NCI-H82 (cell line): ENCODE measurements at places on chromosomes 1 and 21.

- DNase-seq, result no peak
Measured at GRCh38 chr1:38476850-38477178, 382.8 kb downstream of the RRAGC start.

- no peak for DNase-seq
Measured at GRCh38 chr21:46356005-46356338, 32.0 kb downstream of the PCNT start.

DNA sequence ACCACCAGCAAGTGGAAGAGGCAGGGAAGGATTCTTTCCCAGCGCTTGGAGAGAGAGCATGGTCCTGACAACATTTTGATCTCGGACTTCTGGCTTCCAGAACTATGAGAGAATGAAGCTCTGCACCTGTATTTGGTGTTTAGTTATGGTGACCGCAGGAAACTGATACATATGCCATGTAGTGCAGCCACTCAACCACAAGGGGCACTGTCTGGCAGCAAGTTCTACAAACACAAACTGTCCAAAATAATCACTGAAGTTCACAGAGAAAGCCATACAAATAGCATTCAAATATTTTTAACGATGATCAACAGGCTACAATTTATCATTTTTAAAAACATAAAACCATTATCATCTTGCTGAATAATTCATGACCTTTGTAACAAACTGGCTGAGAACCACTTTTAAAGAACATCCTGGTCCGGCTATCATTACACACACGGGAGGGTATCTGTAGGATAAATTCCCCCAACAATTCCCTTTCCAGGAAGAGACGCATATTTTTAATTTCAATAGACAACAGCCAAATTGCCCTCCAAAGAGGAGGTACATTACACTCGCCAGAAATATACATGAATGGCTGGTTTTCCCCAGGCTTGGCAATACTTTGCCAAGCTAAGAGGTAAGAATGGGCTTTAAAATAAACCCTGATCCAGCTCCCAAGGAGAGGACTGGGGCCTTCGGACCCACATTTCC, 9.2 kb upstream of the CBR3 start:
- peak; percentile 66 for DNase-seq

GRCh38 chr1:107653765-107654164, 311.2 kb downstream of the VAV3 start:
- DNase-seq, result no peak

DNA sequence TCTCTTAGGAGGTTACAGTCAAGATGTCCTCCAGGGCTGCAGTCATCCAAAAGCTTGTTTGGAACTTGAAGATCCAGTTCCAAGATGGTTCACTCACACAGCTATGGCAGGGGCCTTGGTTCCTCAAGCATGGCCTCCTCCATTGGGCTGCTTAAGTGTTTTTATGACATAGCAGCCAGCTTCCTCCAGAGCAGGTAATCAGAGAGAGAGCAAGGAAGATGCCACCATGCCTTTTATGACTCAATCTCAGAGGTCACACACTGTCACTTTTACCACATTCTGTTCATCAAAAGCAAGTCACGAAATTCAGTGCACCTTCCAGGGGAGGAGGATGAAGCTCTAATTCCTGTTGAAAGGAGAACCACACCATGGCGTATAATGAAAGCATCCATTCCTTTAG, 17.1 kb downstream of the ELAPOR1 start:
- no peak for DNase-seq

DNA sequence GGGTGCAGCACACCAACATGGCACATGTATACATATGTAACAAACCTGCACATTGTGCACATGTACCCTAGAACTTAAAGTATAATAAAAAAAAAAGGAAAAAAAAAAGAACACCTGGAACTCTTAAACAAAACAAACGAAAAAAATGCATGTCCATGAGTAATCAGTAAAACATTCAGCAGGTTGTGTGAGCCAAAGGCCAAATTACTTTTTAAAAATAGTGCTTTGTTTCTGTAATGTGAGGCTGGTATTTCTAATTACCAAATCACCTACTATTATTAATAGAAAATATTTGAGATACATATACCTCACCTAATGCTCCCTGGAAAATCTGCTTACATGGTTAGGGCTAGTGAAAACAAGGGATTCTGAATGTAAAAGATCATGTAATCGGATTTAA, 294.4 kb upstream of the NR5A2 start:
- no peak for DNase-seq

DNA sequence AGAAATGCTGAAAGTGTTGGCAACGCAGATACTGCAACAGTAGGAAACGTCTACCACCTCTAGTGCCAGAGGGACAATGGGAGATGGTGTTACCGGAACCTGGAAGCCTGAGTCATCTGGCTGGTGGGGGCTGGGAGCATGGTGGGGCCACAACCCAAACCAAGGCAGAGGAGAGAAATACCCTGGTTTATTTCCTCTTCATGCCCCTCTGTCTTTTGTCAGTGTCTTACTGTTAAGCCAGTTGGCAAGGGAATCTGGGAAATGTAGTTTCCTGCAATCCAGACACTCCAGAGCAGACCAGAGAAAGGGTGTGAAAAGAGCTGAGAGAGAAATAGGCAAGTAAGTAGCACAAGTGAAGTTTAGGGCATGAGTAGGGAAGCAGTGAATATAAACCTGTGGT, 14.8 kb downstream of the DNTTIP2 start:
- no peak for DNase-seq

GRCh38 chr1:244060686-244061085, 9.6 kb downstream of the ZBTB18 start:
- peak; percentile 24 for DNase-seq

DNA sequence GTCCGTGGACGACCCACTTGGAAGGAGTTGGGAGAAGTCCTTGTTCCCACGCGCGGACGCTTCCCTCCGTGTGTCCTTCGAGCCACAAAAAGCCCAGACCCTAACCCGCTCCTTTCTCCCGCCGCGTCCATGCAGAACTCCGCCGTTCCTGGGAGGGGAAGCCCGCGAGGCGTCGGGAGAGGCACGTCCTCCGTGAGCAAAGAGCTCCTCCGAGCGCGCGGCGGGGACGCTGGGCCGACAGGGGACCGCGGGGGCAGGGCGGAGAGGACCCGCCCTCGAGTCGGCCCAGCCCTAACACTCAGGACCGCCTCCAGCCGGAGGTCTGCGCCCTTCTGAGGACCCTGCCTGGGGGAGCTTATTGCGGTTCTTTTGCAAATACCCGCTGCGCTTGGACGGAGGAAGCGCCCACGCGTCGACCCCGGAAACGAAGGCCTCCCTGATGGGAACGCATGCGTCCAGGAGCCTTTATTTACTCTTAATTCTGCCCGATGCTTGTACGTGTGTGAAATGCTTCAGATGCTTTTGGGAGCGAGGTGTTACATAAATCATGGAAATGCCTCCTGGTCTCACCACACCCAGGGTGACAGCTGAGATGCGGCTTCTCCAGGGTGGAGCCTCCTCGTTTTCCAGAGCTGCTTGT, 32.4 kb downstream of the PRMT2 start:
- peak; percentile 74 for DNase-seq

- DNase-seq, result no peak
Measured at GRCh38 chr1:53927376-53927881, 18.1 kb downstream of the IFT25 start.

DNA sequence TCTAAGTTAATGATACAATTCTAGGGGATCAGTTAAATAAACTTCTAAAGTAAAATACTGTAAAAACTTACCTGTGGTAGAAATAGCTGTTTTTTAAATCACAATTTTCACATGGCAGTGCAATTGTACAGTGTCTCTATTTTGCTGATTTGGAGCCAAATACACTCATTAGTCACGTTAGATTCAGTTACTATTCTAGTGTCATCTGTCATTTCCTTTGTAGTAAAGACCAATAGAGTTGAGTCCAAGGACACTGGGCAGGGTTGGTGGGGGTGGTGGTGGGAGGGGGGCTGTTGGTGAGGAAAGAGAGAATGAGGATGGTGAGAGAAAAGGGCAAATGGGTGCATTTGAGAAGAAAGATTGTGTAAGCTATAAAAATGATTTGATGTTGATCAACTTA, 33.6 kb downstream of the CD55 start:
- no peak for DNase-seq

DNA sequence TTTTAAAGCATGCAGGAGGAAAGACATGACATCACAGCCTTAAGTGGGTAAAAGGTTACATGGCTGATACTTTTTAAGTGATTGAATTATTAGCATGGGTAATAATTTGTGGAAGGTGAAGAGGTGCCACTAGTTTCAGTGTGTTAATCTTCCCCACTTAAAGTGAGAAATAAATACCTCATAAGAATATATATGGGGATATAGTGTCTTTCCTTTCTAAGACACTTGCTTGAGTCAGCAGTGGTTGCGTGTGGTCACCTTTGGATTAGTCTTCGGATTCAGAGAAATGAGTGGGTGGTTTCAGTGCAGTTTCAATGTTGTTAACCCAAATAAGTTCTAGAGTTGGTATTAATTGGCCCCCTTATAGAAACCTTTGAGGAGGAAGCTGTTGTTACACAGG, 94.1 kb downstream of the ADGRL2 start:
- no peak for DNase-seq

- no peak for DNase-seq
Measured at GRCh38 chr1:3638676-3639075, 11.2 kb downstream of the WRAP73 start.

DNA sequence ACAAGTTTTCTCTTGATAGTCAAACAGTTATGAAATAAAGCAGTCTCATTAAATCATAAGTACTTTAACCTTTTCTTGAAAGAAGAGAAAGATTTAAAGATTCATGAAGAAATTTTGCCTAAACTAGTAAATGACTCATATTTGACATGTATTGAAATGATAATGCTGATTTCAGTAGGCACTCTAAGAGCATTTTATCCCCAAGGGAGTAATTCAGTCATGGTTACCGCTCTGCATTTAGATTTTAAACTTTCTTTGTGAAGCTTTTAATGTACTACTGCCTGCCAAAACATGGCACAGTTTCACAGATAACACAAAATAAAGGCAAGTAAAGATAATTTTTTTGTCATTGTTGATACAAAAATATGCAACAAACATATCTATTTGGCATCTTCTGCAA, 6.8 kb downstream of the USH2A start:
- no peak for DNase-seq

DNA sequence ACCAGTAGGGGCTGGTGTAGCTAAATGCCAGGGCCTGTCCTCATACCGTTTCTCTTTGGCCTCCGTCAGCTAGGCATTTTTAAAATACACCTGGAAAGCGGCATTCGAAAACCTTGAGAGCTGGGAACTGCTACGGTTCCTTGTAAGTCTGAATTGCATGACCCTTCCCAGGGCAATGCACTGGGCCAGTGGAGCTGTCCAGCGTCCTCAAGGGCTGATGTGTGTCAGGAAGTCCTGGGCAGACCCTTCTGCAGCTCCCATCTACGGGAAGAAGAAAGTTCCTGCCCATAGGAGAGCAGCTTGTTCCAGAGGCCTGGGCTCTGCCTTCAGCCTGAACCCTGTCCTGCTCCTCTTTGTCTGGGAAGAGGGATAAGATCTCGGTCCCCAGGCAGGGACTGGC, 34.1 kb downstream of the UBASH3A start:
- DNase-seq, result no peak
